Urinary bladder (tissue), 4 donors: ENCODE measurements at places on chromosomes 7 and 10. TPM values are rescaled to one million over a fixed set of nuclear protein-coding genes. Genes with fewer than 3 reads are reported as not detected.

- DNase-seq: no peak
Observed at GRCh38 chr7:33612442-33612841, 292.9 kb upstream of the BMPER start.

- DNase-seq: no peak
Observed at GRCh38 chr10:99370993-99371392, 41.8 kb downstream of the CNNM1 start.

GRCh38 chr7:23471106-23471859, 992 bp upstream of the IGF2BP3 start:
- DNase-seq: no peak

DNA sequence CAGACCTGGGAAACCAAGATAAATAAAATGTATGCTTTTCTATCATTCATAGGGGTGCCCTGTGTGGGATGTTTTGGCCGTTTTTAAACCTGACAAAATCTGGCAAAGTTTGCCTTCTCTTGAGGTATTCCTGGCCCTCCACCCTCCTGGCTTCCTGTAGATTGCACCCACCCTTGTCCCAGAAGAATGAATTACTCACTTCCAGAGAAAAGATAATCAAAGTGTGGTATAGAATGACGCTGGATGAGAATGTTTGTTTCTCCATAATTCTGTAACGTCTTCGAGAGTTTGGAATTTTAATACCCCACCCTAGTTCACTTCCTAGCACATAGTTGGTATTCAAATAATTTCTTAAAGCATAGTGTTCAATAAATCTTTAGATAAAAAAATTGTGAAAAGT, 519.7 kb upstream of the PFKP start:
- DNase-seq: no peak

DNA sequence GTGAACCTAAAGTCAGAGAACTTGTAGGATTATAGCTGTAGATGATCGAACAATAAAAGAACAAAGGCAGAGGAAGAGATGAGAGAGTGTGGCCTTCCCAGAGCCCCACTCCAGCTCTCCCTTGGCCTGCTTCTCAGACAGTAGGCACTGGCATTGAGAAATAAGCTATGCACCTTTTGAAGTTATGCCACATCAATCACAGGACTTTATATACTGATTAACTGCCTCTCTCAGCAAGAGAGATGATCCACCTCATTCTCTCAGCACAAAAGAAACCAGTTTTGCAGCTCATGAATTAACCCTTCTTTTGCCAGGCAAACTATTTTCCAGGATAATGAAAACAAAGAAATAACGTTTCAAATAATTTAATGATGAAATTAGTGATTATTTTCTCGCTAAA, 22.0 kb upstream of the CTTNBP2 start:
- no peak for DNase-seq

GRCh38 chr7:50302486-50303334, 1.8 kb upstream of the IKZF1 start:
- no peak for DNase-seq

GRCh38 chr7:42690794-42691639, 220.9 kb downstream of the C7orf25 start:
- no peak for DNase-seq

DNA sequence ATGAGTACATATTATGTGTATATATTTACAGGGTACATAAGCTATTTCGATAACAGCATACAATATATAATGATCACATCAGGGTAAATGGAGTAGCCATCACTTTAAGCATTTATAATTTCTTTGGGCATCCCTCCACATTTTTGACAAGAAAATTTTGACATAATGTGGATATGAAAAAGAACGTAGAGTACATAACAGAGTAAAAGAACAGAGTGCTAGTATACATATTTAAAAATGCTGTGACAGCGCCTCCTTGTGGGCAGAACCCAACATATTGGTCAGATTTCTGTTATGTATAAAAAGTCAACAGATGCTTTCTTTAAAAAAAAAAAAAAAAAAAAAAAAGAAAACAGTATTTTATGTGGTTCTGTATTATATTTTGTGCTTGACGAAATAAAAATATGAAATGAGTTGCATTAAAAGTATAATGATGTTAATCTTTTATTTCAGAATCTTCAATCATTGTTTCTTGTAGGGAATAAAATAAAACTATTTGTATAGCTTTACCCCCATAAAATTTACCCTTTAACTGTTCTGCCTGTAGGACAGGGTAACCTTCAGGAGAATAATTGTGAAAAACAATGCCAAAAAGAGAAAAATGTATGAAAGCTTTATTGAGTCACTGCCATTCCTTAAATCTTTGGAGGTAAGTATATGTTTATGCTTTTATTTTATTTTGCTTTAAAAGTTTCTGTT, 18.3 kb upstream of the HBP1 start:
- DNase-seq: peak; percentile 64

GRCh38 chr7:8618441-8619070, 185.1 kb downstream of the NXPH1 start:
- no peak for DNase-seq

Gene RAPGEF5
- total RNA-seq: 99.1 TPM

Gene ZNF425
- total RNA-seq: 4.9 TPM

Gene CLCN1
- total RNA-seq: 0.16 TPM

Gene LLCFC1
- not detected for total RNA-seq

Gene TSPAN12
- total RNA-seq: 29.4 TPM

Gene RGS10
- 62.4 TPM for total RNA-seq
